ENCODE measurements at places on chromosomes 4 and X.

DNA sequence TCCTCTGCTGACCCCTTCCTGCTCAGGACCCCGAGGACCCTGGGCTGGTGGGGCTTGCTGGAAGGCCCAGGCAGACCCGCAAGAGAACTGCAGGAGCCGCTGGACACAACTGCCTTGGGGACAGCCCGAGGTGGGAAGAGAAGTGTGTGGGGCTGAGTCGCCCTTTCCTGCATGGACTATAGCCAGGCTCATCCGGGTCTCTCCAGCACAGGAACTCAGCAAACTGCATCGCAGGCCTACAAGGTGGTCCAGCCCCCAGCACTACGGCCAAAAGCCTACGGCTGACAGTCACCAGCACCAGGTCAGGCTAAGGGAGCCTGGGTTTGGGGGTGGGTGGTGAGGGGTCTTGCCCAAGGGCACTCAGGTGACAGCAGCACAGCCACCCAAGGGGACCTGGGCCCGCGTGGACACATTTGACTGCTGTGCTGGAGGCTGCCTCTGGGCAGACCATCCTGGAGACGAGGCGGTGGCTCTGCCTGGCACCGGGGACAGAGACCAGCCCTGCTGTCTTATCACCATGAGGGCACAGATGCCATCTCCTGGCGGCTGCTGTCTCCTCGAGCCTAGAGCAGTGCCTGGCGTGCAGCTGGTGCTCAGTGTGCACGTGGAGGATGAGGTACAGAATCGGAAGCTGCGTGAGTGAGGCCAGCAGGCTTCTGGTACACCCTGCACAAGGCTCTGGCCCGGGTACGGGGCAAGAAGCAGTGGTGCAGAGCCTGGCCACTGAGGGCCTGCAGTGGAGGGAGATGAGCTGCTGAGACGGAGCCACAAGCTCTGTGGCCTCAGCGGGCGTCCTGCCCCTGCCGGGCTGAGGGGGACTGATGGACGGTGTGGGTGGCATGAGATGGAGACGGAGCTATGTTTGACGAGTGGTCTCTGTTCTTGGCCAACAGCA lies 15.1 kb downstream of the LRPAP1 start:
- no peak for DNase-seq

- DNase-seq: no peak
Measured at GRCh38 chr4:182553653-182554052, 310.5 kb downstream of the TENM3 start.

GRCh38 chr4:99690472-99690871 lies 32.8 kb upstream of the C4orf54 start:
- DNase-seq: no peak

DNA sequence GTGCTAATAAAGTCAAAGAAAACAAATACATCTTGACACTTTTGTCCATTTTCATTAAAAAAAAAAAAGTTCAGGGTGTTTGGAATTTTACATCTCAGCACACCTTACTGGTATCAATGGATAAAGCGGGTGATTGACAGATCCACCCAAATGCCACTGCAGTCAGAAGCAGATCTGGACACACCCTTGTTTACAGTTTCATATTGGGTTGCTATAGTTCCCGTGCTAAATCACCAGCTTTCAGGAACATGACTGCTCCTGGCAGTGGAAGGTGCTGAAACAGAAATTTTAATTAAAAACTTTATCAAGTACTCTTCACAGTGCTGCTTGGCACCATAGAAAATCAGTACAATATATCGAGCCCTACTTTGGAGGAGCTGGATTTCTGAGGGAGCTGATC lies 116.3 kb downstream of the STOX2 start:
- DNase-seq: no peak

DNA sequence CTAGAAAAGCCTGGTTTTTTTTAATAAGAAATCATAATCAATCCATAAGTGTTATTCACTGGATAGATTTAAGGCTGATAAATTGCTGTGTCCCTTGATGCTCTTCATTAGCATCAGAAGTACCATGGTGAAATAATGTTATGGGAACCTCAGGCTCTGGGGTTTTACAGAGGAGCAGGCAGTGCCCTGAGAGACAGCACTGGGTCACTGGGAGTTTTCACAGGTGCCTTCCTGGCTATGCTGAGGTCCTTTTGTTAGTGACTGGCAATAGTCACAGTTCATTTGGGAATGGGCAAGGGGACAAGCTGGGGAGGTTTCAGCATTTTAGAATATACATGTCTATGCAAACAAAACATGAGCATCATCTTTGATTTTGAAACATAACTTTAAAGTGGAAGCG lies 38.6 kb downstream of the ANK2 start:
- DNase-seq: no peak

GRCh38 chrX:137233478-137233877 lies 199.7 kb upstream of the GPR101 start:
- DNase-seq: no peak

GRCh38 chr4:43781125-43781524 lies 667.5 kb downstream of the KCTD8 start:
- no peak for DNase-seq

DNA sequence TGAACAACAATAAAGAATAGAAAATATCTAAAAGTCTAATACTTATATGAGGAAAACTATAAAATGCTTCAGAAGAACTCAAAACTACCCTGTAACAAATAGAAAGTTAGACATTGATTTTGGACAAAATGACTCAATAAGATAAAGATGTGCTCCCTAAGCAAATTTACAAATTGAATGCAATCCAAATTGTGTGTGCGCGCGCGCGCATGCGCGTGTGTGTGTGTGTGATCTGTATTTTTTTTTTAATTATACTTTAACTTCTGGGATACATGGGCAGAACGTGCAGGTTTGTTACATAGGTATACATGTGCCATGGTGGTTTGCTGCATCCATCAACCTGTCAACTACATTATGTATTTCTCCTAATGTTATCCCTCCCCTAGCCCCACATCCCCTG lies 320.8 kb upstream of the INTU start:
- DNase-seq: no peak

DNA sequence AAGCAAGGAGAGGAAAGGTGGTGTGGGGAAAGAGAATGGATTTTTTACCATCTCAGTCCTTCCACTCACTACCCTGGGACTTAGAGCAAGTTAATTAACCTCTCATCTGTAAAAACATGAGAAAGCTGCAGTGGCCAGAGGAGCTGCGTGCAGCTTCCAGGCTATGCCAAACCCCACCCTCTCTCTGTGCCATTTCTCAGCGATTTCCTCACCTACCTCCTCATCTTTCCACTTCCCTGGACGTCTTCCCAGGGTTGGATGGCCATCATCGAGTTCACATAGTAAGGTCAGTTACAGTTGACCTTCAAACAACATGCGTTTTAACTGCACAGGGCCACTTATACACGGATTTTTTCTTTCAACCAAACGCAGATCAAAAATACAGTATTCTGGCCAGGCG lies 64.3 kb downstream of the SMIM20 start:
- DNase-seq: no peak
